ENCODE measurements at places on chromosomes 2 and 18.

DNA sequence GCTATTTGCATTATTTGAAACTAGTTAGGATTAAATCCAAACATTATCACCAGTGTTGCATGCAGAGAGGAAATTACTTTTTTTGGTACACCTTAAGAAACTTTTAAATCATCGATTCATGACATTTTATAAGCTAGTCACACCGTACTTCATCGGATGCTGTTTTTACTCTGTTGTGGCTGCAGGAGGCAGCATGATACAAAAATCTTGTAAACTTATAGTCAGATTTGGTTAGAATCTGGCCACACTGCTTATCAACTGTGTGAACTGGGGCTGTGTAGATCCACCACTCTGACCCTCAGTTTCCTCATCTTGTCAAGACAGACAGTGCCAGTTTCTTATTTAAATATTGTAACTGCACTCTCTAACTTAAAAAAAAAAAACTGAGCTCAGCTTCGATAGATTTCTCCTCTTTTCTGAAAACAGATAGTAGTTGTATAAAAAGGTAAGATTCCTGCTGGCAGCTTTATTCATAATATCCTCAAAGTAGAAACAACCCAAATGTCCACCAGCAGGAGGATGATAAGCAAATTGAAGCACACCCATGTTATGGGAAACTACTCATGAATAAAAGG, 77.8 kb downstream of the RAPGEF4 start:
- DNase-seq = no peak

GRCh38 chr2:79947751-79948150, 356.8 kb downstream of the LRRTM1 start:
- DNase-seq = no peak

- DNase-seq = no peak
Measured at GRCh38 chr2:214104219-214104618, 306.6 kb upstream of the VWC2L start.

- no peak for DNase-seq
Measured at GRCh38 chr2:205680903-205681302, 1.4 kb upstream of the NRP2 start.

DNA sequence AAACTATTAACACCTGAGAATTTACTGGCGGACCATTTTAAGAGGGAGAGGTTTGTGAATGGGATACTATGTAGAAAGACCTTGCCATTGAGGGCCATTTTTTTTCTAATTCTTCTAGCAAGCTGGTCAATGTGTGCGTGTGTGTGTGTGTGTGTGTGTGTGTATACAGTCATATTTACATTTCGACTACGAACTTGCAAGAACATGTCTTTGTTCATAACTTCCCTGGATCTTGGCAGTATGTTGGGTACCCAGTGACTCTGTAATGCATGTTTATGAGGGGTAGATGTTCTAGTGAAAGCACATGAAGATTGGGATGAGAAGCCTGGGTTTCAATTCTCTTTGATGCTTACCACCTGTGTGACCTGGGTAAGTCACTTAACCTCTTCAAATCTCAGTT, 133.6 kb downstream of the UBE2E3 start:
- no peak for DNase-seq

GRCh38 chr2:102358496-102358895, 2.9 kb downstream of the IL18R1 start:
- DNase-seq = no peak

DNA sequence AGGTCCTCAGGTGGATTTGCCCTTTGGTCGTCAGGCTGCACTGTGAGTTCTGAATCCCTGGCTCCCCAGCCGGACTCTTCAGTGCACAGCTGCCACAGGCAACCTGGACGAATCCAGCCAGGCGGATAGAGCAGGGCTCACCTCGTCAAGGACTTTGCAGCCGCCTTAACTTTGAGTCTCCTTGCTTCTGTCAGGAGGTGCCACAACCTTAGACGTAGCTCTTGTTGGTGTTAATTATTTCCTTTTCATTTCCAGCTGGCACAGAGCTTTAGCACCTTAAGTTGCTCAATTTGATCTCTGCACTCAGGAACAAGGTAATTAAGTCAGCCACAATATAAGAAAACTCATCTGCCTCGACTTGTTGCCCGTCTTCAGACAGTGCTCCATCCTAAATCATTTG, 17.7 kb downstream of the SMIM21 start:
- no peak for DNase-seq

DNA sequence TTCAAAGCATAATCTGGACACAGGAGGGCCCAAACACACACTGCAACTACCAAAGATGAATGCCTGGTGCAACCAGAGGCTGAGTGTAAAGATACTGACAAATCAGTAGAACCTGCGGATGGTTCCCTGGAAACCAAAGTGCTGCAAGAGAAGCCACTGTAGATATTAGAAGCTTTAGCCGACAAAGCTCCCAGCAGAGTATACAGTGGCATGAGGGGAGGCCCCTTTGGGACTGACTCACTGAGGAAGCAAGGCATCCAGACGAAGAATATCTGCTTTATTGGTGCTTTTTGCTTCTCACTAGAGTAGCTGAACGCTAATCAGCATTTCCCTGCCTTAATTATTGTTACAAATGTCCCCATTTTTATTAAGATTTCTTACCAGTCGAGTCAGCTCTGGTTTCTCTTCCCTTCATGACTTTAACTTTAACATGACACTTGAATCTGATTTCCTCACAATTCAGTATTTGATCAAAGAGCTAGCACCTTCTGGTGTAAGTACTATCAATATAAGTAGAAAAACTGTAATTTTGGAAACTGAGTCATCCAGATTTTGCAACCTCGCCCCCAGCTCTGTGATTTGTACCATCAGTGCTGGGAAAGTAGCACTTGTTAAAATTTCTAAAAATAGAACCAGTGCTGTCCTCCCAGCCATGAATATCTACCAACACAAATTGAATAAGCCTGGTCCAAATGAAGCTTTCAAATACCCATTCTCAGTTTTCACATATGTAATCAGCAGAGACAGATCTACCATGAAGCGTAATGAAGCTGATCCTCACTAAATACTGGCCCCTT, 34.2 kb downstream of the FIGN start:
- no peak for DNase-seq

DNA sequence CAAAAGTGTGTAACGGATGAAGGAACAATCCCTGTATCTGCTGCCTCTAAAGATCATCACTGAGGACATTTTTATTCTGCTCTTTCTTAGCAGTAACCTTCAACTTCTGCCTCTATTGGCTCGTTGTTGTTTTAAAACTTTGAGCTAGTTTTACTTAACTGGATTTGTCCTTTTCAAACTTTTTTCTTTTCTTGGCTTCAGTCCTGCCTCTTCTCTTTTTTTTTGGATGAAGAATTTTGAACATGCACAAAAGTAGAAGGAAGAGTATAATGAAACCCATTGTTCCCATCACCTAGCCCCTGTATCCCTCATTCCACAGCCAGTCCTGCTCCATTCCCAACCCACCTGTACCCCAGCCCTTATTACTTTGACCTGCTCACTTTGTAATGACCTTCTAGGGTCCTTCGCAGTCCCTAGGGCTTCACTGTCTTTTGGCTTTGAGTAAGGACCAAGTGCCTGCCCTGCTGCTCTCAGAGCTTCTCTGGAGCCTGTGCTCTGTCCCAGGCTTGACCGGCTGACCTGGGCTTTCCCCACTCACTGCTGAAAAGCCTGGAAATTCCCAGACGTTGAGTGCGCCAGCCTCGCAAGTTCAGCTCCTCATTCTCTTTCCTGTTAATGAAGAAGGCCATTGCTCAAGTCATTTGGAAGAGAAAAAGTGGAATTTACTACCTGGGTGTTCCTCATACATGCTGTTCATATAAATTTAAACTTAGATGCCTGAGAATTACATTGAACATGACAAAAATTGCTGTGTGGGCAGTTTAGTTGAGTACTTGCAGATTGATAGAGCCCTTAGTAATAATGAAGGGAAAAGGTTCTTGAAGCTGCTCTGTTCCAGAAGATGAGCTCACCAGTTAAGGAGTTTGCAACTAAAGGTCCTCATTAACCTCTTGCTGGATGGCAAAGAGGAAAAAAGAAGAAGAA, 149.3 kb upstream of the ALPP start:
- DNase-seq = no peak

- no peak for DNase-seq
Measured at GRCh38 chr2:23053601-23054000, 331.4 kb upstream of the KLHL29 start.

DNA sequence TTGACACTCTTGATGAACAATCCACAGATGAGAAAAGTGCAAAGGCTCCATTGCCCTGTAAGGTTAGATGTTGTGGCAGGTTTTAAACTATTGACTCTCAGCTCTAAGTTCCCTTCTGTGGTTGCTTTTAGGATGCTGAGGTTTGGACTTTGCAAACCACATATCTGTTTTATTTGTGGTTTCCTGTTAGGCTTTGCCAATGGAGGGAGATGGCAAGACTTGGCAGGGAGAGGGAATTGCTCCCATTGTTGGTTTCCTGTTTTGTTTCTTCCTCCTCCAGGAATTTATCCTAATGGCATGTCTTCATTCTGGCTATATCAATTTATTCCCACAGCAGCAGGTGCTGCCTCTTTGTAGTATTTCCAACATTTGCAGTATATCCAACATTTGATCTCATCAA, 772.3 kb downstream of the LRRTM4 start:
- DNase-seq = no peak

DNA sequence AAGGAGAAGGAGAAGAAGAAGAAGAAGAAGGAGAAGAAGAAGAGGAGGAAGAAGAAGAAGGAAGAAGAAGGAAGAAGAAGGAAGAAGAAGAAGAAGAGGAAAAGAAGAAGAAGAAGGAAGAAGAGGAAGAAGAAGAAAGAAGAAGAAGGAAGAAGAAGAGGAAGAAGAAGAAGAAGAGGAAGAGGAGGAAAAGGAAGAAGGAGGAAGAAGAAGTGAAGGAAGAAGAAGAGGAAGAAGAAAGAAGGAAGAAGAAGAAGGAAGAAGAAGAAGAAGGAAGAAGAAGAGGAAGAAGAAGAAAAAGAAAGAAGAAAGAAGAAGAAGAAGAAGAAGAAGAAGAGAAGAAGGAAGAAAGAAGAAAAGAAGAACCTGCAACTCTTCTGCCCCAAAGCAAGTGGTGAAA, 942.0 kb downstream of the DPP10 start:
- no peak for DNase-seq

DNA sequence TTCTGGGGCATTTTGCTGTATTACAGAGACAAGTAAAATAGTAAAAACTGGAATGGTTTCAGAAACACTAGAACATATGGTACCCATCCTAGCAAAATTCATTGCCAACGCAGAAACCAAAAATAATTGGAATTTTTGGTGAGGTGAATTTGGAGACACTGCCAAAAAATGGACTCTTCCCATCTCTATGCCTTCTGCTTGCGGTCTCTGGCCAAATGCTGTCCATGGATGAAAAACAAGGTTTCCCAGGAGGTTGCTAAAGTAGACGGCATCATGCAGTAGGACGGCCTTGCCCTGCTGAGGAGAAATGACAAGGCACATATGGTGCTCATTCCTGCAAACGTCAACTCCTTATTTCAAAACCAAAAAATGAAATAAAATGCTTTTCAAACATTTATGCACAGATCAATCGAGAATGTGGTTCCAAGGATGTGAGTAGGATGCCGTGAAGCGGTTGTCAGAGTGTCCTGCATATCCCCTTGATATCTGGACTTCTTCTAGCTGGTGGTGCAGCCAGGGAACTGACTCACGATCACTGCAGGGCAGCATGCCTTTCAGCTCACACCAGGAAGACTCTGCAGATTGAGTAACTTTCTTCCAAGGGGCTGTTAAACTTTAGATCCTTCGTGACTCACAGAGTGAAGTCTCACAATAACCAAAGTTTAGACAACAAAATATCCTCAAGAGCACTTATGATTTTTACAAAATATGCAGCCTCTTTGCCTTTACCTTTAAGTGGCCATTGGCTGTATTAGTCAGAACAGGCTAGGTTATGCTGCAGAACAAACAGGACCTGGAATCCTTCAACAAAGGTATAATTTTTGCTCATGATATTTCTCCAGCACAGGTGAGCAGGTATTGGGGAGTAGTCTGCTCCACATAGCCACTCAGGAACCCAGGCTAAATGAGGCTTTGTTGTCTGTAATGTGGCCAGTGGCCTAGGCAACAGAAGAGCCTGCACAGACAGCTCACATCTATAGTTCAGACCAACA, 149.4 kb upstream of the NDUFV2 start:
- DNase-seq = no peak

DNA sequence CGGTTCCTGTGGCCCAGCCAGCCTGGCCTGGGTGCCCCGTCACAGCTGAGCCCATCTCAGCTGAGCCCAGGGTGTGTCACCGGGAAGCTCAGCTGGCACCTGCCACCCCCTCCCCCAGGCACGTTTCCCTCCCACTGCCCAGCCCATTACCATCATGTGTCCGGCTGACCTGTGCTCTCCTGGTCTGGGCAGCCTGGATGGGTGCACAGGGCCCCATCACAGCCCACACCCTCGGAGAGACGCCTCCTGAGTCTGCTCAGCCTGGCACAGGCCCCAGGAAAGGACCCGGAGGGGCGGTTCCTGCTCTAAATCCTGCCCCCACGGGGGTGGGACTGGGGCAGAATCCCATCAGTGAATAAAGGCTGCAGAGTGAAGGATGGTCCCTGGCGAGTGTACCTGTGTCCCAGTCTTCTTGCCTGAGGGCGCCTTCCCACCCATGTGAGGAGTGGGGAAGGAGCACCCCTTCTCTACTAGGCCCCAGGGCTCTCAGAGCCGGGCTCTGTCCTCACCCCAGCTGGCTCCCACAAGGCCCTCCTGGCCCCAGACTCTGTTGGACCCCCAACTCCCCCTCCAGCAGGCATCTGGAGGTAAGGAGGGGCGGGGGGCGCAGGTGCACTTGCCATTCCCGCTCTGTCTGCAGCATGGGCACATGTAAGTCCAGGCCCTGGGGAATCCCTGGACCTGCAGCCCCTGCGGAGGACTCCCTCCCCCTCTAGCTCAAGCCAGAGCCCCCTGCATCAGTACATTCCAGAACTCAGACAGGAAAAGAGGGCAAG, 21.2 kb downstream of the GPC1 start:
- DNase-seq = no peak

GRCh38 chr2:201653221-201653620, 9.9 kb upstream of the TMEM237 start:
- DNase-seq = no peak

DNA sequence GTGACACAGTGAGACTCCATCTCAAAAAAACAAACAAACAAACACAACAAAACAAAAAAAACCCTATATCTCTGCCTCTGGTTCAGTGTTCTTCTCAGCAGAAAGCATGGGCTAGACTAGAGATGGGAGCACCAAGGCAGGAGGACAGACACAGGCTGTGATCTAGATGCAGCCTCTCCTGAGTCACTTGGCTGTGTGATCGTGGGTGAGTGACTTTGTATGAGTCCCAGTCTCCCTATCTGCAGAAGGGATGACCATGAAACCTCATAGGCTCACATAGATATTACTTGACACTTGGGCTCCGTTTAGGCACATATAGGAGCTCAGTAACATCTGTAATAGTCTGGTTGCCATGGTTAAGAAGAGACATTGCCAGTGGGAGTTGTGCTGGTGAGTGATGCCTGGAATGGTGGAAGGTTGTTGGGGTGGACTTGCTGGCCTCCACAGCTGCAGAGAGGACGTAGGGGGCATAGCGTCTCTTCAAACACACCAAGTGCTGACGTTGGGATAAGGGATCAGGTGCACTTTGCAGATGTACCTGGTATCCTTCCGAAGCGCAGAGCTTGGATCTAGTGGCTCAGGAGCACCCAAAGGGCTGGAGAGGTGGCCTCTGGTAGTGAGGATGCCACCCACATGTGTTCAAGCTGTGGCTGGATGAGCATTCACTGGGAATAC, 318.9 kb upstream of the HS6ST1 start:
- no peak for DNase-seq

GRCh38 chr18:4453874-4454536, 1.1 kb downstream of the DLGAP1 start:
- DNase-seq = no peak

Measured in stimulated activated CD8-positive, alpha-beta memory T cell treated with anti-CD3 and anti-CD28 coated beads, Interleukin-15, amount 100 ng/mL, for 24 hours (primary cell).